ENCODE measurements at places on chromosomes 11 and 22. TPM values are rescaled to one million over a fixed set of nuclear protein-coding genes. Genes with fewer than 3 reads are reported as not detected.

GRCh38 chr11:47891886-47892285 lies 43.7 kb upstream of the NUP160 start:
- H3K4me1 ChIP-seq: peaks cover 24% of the 10 kb centered on the region
- no peak for DNase-seq
- H3K4me3 ChIP-seq: no peak overlapping the region
- no peak overlapping the region for H3K27ac ChIP-seq
- no peaks in the 10 kb centered on the region for H3K27me3 ChIP-seq
- no peaks in the 10 kb centered on the region for H3K36me3 ChIP-seq

MRPL16 gene
- total RNA-seq: 105 TPM

DNA sequence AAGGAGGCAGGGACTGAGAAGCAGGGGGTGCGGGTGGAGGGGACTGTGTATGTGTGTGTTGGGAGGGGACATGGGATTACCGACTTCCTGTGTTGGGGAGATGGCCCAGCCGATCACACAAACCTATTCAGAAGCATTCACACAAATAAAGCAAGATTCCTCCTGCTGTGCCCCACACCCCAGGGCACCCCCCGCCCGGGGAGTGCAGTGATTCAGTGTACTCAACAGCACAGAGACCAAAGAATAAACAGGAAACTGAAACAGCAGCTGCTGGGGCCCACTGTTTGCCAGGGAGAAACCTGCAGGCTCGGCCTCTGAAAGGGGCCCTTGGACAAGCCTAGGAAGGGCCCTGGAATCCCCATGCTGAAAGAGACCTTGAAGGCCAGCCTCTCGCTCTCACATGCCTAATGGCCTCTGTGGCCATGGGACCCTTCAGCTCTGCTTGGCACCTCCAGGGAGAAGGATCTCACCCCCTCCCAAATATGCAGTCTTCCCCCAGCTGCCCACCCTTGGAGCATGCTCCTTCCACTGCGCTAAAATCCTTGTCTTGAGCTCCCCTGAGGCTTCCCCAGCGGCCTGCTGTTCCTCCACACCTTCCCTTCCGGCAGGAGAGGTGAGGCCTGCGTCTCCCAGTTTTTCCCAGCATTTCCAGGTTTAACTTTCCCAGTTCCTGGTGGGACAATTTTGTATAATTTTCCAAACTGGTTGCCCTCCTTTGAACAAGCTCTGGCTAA lies 72.9 kb downstream of the CSNK2A3 start:
- H3K36me3 ChIP-seq: no peaks in the 10 kb centered on the region
- no peak overlapping the region for H3K4me3 ChIP-seq
- H3K27ac ChIP-seq: no peak overlapping the region
- H3K4me1 ChIP-seq: no peaks in the 10 kb centered on the region
- H3K27me3 ChIP-seq: peaks cover 15% of the 10 kb centered on the region

- no peak overlapping the region for H3K27ac ChIP-seq
- no peak for DNase-seq
- no peaks in the 10 kb centered on the region for H3K36me3 ChIP-seq
- H3K4me1 ChIP-seq: no peaks in the 10 kb centered on the region
Observed at GRCh38 chr22:47783433-47784366, 1021.2 kb downstream of the TBC1D22A start.

GRCh38 chr11:125680747-125681146 lies at the start of gene ACRV1:
Gene ACRV1 (minus strand): TSS chr11:125680847. CDS start chr11:125680780, 67 bp downstream.
- no peak for DNase-seq
- H3K4me1 ChIP-seq: no peaks in the 10 kb centered on the region
- H3K36me3 ChIP-seq: peaks cover 37% of the 10 kb centered on the region
- H3K27me3 ChIP-seq: no peaks in the 10 kb centered on the region
- no peak within 1 kb of the TSS for H3K4me3 ChIP-seq

DNA sequence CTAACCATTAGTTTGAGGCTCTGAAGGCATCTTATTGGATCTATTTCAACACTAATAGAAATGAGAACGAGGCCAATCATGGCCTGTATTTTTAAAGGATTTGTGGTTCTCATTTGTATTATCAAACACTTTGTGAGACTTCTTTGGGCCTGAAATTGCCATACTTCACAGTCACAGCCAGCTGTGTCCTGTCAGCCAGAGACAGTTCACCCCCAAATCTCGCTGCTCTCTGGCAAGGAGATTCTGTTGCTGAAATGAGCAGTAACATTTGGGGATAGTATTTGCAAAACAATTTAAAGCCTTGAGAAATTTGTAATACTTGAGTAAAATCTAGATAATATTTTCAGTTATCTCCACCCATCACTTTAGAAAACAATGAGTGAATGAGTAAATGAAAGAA lies 26.9 kb upstream of the TENM4 start:
- no peak overlapping the region for H3K27ac ChIP-seq
- no peaks in the 10 kb centered on the region for H3K4me1 ChIP-seq
- DNase-seq: no peak
- H3K4me3 ChIP-seq: no peak overlapping the region
- H3K36me3 ChIP-seq: no peaks in the 10 kb centered on the region

DNA sequence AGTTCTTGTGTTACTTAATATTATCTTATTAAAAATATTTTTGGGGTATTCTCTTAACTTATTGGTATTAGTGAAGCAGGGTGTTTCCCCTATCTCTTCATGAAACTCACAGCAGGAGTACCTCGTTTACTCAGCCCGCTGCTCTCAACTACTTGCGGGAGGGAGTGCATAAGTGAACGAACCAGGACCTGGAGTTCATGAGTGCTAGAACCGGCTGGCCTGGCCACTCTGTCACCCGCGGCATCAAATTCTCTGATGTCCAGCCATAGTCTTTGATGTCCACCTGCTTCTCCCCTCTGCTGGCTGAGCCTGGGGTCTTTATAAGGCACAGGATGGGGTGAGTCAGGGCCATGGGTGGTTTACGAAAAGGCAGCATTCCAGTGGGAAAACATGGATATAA lies 216.7 kb upstream of the ANO5 start:
- no peaks in the 10 kb centered on the region for H3K36me3 ChIP-seq
- H3K4me1 ChIP-seq: no peaks in the 10 kb centered on the region
- H3K27ac ChIP-seq: no peak overlapping the region
- no peak for DNase-seq

ASCL2 gene
- total RNA-seq: 2.9 TPM

GRCh38 chr11:64092111-64092760 lies 56.5 kb downstream of the FLRT1 start:
- H3K36me3 ChIP-seq: no peaks in the 10 kb centered on the region
- H3K27ac ChIP-seq: no peak overlapping the region
- H3K4me1 ChIP-seq: peaks cover 1% of the 10 kb centered on the region
- H3K4me3 ChIP-seq: no peak overlapping the region
- no peak for DNase-seq

DNA sequence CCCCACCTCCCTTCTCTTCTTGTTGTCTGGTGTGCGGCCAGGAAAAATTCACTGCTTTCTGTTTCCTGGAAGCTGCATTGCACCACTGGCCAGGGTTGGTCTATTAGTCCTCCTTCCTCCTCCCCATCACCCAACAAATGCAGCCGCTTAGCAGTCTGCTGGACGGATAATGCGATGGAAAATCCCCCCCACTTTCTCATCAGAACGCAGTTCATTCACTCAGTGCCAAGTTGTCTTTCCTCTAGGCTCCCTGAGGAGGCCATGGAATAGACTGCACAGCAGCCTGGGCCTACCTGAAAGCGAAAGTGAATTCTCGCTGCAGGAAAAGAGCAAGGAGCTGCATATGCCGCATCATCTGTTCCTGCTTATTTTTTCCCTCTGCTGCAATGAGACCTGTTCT lies 513.6 kb downstream of the METTL15 start:
- DNase-seq: no peak
- no peaks in the 10 kb centered on the region for H3K36me3 ChIP-seq
- H3K27me3 ChIP-seq: no peaks in the 10 kb centered on the region

SLCO2B1 gene
- total RNA-seq: not detected

DNA sequence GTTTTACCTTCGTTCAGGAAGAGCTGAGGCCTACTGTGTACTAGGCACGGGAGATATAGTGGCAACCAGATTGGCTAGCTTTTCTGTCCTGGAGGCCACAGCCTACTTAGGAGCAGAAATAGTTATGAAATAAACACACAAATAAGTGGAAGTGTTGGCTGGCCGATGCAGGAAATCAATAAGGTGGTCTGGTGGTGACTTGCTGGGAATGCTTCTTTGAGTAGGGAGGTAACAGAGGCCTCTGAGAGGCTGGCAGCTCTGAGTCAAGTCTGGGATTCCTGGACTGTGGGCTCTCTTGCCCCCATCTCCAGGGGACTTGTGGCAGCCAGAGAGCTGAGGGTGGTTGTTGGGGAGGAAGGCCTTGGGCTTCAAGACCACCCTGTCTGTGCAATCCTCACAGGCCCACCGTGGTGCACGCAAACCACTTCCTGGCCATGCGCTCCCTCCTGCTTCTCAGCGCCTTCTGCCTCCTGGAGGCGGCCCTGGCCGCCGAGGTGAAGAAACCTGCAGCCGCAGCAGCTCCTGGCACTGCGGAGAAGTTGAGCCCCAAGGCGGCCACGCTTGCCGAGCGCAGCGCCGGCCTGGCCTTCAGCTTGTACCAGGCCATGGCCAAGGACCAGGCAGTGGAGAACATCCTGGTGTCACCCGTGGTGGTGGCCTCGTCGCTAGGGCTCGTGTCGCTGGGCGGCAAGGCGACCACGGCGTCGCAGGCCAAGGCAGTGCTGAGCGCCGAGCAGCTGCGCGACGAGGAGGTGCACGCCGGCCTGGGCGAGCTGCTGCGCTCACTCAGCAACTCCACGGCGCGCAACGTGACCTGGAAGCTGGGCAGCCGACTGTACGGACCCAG lies 4.1 kb downstream of the SERPINH1 start:
- H3K4me3 ChIP-seq: peak overlapping the region; percentile 40
- no peaks in the 10 kb centered on the region for H3K36me3 ChIP-seq
- H3K27me3 ChIP-seq: no peaks in the 10 kb centered on the region
- H3K4me1 ChIP-seq: peaks cover 36% of the 10 kb centered on the region
- peak overlapping the region; percentile 59 for H3K27ac ChIP-seq

CAVIN3 gene
- total RNA-seq: 26.3 TPM

GRCh38 chr11:68550485-68550817 lies 89.9 kb downstream of the PPP6R3 start:
- H3K27ac ChIP-seq: peak overlapping the region; percentile 97
- H3K4me1 ChIP-seq: peaks cover 65% of the 10 kb centered on the region
- H3K4me3 ChIP-seq: peak overlapping the region; percentile 67
- peak; percentile 31 for DNase-seq
- H3K27me3 ChIP-seq: no peaks in the 10 kb centered on the region

DNA sequence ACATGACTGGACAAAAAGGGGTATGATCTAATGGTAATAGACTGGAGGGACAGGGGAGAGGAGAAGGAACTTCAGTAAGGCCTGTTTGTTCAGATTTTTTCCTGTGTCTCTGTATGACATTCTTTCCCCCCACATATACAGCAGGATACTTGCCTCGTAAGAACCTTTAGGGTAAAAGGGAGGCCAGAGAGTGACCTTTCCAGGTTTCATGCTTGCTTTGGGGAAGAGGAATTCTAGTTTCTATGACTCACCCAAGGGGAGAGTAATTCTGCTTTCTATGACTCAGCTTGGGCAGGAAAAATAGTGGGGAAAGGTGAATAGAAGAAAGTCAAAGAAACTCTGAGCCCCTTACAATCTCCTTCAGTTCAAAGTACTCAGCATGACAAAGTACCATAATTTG lies 457.0 kb downstream of the DLG2 start:
- no peak overlapping the region for H3K4me3 ChIP-seq
- H3K27ac ChIP-seq: no peak overlapping the region
- no peaks in the 10 kb centered on the region for H3K27me3 ChIP-seq
- H3K36me3 ChIP-seq: no peaks in the 10 kb centered on the region
- no peaks in the 10 kb centered on the region for H3K4me1 ChIP-seq
- DNase-seq: no peak

DNA sequence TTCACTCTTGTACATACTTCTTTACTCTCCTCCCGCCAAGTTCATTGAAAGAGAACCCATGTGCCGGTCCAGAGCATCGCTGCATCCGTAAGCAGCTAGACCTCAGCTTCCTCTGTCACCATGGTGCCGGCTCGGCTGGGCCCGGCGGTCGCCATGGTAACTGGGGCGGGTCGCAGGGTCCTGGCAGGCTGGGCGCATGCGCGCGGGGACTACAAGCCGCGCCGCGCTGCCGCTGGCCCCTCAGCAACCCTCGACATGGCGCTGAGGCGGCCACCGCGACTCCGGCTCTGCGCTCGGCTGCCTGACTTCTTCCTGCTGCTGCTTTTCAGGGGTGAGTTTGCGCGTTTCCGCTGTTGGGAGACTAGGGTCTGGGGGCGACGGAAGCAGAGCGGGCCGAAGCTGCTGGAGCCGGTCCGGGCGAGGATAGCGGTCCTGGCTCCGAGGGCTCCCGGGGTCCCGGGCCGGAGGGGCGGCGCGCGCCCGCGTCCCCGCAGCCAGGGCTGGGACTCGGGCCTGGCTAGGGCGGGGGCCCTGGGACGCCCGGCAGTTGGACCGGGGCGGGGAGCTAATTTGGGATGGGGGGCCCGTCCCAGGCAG lies at the start of gene JAM3:
TSS of gene JAM3 (plus strand) at position 244 of the 597 bp plus-strand sequence. CDS start at position 256, 12 bp downstream.
- no peaks in the 10 kb centered on the region for H3K36me3 ChIP-seq
- peak; percentile 99 for DNase-seq
- H3K4me3 ChIP-seq: peak within 1 kb of the TSS; percentile 94
- peak within 1 kb of the TSS; percentile 82 for H3K27ac ChIP-seq
- peaks cover 14% of the 10 kb centered on the region for H3K4me1 ChIP-seq

CBLIF gene
- not detected for total RNA-seq

- no peaks in the 10 kb centered on the region for H3K27me3 ChIP-seq
- peaks cover 12% of the 10 kb centered on the region for H3K4me1 ChIP-seq
- no peak overlapping the region for H3K4me3 ChIP-seq
- no peaks in the 10 kb centered on the region for H3K36me3 ChIP-seq
- no peak overlapping the region for H3K27ac ChIP-seq
Observed at GRCh38 chr11:83092488-83093384, 21.0 kb upstream of the RAB30 start.

GRCh38 chr22:30390974-30391691 lies 3.9 kb upstream of the RNF215 start:
- H3K36me3 ChIP-seq: no peaks in the 10 kb centered on the region
- DNase-seq: peak; percentile 80
- peaks cover 33% of the 10 kb centered on the region for H3K4me1 ChIP-seq
- H3K4me3 ChIP-seq: peak overlapping the region; percentile 19

DNA sequence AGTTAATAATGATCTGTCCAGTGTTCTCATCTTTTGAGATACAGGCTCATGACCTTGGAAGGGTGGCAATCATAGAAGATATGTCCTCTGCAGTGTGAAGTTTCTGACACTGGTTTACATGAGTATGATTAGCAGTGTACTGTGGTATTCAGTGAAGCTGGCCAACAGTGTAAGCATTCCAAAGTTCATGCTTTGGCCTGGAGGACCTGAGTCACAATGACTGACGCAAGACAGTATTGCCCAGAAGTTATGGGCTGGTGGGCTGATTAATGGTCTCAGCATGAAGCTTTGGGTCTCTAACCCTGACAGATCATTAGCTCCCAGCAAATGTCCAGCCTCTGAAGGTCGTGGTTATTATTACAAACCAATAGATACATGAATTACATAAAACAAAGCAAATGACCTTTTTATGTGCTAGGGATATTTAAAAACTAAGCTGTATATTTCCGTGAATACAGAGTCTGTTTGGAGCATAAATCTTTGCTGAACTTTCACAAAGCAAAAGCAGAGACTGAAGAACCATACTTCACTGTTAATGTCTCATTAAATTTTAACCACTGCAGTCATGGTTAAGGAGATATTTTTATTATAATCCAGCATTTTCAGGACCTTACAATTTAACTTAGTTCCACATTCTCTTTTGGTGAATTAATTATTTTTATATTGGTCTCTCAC lies 28.3 kb upstream of the USP47 start:
- H3K27me3 ChIP-seq: no peaks in the 10 kb centered on the region
- no peaks in the 10 kb centered on the region for H3K36me3 ChIP-seq
- no peak overlapping the region for H3K27ac ChIP-seq
- no peak for DNase-seq
- H3K4me3 ChIP-seq: no peak overlapping the region

Measured in activated naive CD8-positive, alpha-beta T cell treated with anti-CD3 and anti-CD28 coated beads for 36 hours (primary cell).